NCI-H1436 (cell line): ENCODE measurements at places on chromosomes 1 and 21.

GRCh38 chr21:15686506-15686905 lies 43.3 kb upstream of the USP25 start:
- DNase-seq, result no peak

DNA sequence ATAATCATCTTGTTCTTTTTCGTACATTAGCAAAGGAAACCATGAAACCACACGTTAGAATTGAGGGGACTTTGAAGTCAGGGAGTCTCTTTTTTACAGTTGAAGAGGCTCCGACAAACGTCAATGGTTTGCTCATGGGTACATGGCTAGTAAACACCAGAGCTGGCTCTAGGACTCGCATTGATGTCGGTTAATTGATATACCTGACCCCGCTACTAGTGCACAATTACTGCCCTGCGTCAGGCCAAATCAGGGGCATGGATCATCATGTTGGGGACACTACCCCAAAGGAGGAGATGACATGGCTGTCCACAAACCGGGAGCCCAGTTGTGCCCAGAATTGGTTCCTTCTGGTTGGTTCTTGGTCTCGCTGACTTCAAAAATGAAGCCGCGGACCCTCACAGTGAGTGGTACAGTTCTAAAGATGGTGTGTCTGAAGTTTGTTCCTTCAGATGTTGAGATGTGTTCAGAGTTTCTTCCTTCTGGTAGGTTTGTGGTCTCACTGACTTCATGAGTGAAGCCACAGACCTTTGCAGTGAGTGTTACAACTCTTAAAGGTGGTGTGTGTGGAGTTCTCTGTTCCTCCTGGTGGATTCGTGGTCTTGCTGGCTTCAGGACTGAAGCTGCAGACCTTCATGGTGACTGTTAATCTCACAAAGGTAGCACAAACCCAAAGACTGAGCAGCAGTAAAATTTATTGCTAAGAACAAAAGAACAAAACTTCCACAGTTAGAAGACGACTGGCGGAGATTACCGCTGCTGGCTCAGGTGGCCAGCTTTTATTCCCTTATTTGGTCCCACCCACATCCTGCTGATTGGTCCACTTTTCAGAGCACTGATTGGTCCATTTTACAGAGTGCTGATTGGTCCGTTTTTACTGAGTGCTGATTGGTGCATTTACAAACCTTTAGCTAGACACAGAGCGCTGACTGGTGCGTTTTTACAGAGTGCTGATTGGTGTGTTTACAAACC lies 126.9 kb upstream of the ERRFI1 start:
- no peak for DNase-seq

DNA sequence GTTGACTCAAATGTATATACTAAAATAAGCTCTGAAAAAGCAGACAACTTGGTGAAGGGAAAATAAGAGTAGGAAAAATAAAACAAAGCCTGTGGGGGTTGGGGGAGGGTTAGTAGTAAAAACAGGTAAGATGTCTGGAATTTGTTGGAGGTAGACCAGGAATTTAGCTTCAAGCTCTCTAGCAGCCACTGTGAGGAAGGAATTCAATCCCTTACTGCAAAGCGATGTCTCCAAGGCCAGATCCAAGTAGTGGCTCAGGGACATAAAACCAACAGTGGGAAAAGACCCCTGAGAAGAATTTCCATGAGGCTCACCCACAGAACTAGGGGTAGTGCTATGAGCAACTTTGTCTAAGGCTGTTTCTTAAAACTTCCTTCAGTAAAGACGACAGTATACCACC lies 7.8 kb downstream of the ANGPTL7 start:
- DNase-seq, result no peak

DNA sequence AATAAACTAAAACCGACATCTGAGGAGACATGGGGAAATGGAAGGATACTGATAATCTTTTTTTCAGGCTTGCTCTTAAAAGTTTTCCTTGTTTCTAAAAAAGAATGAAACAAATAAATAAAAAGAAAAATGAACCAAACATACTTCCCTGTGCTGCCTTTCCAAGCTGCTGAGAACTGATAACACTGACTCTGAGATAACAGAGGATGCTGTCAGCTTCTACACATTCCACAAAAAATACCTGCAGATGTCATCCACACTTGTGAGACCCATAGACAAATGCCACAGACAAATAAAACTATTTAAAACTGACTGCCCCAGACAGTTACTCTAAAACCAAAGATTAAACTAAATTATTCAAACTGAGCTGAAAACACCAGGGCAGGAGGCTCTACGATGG lies 12.0 kb upstream of the OR6K3 start:
- DNase-seq, result no peak

DNA sequence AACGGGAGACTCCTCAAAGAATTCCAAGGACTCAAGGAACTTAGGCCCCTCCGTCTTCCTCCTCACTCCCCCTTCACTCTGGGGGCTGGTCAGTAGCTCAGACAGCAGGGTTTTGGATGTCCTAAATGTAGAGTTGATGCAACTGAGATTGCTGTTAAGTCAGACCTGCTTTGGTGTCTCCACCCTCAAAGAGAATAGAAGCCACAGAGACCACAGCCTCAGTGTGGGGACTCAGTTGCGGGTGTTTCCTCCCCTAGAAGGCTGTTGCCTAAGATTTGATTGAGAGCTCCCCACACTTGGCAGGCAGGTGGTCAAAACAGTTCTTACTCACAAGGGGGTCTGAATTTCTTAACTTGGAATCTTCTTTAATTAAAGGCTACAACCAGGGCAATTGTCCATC lies 7.6 kb downstream of the MAN1C1 start:
- no peak for DNase-seq

GRCh38 chr1:2821966-2822620 lies 20.6 kb upstream of the TTC34 start:
- no peak for DNase-seq

- DNase-seq, result no peak
These were observed 101.4 kb downstream of the PIK3R3 start for GRCh38 chr1:46030876-46031660.

DNA sequence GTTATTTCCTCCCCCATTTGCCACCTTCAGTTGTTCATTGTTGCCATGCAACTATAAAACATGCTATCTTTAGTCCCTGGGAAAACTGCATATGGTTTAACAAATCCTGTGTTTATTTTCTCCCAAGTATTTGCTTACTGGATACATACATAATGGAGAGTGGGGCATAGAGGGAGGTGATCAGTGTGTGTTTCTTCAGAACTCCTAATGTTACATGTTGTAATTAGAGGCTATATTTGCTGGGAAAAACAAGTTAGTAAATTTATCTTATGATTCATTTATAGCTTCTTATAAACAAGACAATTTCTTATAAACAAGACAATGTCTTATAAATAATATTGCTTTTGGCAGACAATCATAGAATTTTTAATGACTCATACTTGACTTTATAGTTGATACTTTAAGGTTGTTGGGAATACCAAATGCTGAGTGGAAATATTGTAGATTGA lies 7.3 kb upstream of the GIPC2 start:
- no peak for DNase-seq

GRCh38 chr21:41770901-41771624 lies 4.2 kb upstream of the RIPK4 start:
- DNase-seq, result no peak

DNA sequence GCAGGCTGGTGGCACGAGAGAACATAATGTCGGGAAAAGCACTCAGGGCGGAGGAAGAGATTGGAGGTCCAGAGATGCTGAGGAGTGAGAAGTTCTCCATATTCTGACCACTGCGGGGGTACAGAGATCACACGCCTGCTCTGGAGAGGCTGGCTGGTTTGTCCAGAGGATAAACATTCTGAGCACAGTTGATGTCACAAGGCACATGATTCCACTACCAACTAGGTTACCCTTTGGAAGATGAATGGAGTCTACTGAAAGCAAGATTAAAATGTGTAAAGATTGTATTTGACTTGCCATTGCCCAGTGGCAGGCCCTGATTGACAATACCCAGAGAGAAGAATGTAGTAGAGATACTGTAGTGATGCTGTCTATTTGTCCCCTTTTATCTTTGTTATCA lies at the start of gene SPATA46:
Gene SPATA46 (minus strand): TSS at position 164 of the 400 bp plus-strand sequence. CDS start 64 bp downstream, at position 100.
- no peak for DNase-seq

GRCh38 chr1:41359211-41360073 lies 1.8 kb upstream of the FOXO6 start:
- DNase-seq, result no peak

DNA sequence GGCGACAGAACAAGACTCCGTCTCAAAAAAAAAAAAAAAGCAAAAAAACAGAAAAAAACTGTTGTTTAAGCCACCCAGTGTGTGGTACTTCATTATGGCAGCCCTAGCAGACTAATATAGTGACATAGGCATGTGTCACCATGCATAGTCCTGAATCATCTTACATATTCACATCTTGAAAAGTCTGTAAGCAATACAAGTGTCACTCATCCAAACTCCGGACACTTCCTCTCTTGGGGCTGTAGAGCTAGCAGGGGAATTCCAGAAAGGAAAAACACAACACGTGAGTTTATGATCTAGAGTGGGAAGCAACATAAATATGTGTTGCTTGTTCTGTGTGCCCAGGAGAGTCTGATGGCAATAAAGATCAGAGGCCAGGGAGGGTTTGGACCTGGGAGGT lies 81.6 kb upstream of the KCNE2 start:
- no peak for DNase-seq

- DNase-seq, result no peak
These were observed 126.9 kb downstream of the TBX15 start for GRCh38 chr1:118861216-118861615.

DNA sequence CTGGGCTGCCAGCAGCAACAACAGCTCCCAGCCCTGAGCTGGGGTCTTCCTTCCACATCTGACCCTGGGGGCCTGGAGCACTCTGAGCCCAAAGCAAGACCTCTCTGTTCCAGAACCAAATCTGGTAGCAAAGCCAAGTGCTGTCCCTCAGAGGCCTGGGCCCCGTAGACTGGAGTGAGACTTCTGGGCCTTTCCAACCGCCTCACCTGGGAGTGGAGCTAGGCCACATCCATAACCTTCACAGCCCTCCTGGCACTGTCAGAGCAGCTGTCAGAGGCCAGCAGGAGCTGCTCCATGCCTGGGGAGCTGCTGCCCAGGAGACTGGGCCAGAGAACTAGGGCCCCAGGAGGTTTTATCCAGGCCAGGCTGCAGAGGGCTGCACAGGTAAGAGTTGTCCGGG lies 15.4 kb upstream of the SLC5A9 start:
- no peak for DNase-seq

GRCh38 chr1:169217636-169218035 lies 111.1 kb downstream of the ATP1B1 start:
- DNase-seq, result no peak

DNA sequence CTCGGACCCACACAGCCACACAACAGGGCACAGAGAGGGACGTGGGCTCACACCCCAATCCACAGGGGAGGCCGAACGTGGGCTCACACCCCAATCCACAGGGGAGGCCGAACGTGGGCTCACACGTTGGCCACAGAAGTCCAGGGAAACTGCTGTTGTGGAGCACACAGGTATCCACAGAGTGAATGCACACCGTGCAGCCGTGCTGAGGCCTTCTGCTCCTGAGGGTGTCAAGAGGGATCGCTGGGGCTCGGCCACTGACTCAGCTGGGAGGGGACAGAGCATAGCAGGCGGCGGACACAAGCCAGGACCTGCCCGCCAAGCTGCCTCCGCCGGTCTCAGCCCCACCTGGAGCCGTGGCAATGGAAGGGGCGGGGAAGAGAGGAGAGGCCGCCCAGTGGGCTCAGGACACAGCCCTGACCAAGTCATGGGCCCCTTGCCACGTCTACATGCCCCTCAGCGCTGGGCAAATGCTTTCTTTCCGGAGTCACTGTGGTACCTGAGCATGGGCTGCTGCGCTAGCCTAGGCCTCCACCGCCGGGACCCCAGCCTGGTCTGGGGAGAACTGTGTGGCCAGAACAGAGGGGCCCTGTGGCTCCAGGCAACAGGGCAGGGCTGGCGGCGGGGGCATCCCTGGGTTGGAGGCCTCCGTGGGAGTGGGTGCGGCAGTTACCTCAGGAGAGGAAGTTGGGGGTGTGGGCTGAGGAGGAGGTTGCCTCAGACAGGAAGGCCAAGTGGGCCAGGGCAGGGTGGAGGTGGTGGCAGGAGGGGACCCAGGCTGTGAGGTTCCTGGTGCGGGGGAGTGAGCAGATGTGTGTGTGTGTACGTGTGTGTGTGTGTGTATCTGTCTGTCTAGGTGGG lies 1.2 kb downstream of the SYTL1 start:
- no peak for DNase-seq

- DNase-seq, result peak; percentile 2
These were observed 263.6 kb upstream of the USP24 start for GRCh38 chr1:55478742-55479141.

GRCh38 chr21:38440746-38441145 lies 57.5 kb downstream of the ERG start:
- DNase-seq, result no peak

- no peak for DNase-seq
These were observed 265.7 kb downstream of the COL11A1 start for GRCh38 chr1:102842606-102843005.

DNA sequence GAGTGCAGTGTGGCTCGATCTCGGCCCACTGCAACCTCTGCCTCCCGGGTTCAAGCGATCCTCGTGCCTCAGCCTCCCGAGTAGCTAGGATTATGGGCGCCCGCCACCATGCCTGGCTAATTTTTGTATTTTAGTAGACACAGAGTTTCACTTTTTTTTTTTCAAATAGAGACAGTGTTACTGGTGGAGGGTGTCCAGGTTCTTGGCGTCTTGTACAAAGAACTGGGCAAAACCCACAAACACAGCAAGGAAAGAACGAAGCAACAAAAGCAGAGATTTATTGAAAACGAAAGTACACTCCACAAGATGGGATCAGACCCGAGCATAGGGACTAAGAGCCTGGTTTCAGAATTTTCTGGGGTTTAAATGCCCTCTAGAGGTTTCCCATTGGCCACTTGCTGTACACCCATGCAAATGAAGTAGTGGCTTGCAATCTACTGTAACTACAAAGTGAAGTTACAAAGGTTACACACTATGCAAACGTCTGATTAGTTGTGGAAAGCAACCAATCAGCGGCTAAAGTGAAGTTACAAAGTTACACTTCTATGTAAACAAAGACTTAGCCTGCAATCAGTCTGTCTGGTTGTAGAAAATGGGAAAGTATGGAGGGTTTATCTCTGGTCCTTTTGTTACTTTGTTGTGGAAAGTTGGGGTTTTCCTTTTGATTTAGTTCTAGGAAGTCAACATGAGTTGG lies 199.1 kb downstream of the DYRK1A start:
- no peak for DNase-seq

- no peak for DNase-seq
These were observed 39.1 kb downstream of the PTPRU start for GRCh38 chr1:29275435-29275834.

GRCh38 chr1:223216531-223217205 lies 73.6 kb upstream of the TLR5 start:
- peak; percentile 10 for DNase-seq

- DNase-seq, result no peak
These were observed 33.5 kb upstream of the LAPTM5 start for GRCh38 chr1:30790850-30791778.

- DNase-seq, result peak; percentile 63
These were observed 118.0 kb upstream of the BARHL2 start for GRCh38 chr1:90834886-90835660.

GRCh38 chr1:41810446-41810845 lies 108.3 kb downstream of the HIVEP3 start:
- DNase-seq, result no peak
